IMR-90 (cell line): ENCODE measurements at places on chromosomes 16 and 17. TPM values are rescaled to one million over a fixed set of nuclear protein-coding genes. Genes with fewer than 3 reads are reported as not detected.

CTRB2 gene
- total RNA-seq: not detected in 2 replicates

DNA sequence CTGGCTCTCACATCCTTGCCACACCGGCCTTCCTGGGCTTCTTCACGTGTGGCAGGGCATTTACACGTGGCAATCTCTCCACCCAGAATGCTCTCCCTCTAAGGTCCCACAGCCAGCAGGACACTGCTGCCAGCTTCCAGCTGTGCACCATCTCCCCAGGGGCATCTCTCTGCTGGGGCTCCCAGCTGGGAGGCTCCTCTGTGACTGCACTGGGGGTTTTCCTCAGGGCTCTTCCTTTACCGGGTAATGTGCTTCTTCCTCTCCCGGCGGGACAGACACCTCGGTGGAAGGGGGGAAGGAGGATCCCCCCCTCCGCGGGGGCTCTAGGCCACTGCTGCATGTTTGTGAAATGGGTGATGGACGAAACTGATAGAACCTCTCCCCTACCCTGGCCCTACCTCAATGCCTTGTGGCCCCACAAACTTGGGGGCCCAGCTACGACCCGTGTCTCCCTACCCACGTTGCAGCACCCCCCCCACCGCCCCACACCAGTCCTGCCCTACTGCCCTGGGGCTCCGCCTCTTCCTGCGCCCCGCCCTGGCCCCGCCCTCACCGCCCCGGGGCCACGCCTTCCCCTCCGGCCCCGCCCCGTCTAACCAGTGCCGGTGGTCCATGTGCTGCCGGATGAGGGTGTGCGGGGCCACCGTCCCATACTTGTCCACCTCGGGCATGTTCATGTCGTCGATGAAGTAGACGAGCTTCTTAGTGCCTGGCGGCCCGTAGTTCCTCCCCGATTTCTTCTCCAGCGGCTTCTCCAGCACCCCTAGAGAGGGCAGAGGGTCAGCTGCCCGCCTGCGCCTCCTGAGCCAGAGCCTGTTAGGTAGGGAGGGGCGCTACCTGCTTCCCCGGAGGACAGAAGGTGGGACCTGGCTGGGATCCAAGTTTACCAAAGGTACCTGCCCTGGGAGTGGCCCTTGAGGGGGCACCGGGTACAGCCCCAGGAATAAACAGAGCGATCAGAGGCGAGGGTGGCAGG lies 92.6 kb downstream of the DNAH17 start:
- no peak overlapping the region for H3K4me3 ChIP-seq
- H3K27ac ChIP-seq: no peak overlapping the region
- H3K36me3 ChIP-seq: no peaks in the 10 kb centered on the region
- H3K27me3 ChIP-seq: peaks cover 21% of the 10 kb centered on the region

GRCh38 chr17:69170377-69170776 lies 28.7 kb upstream of the ABCA6 start:
- no peaks in the 10 kb centered on the region for H3K27me3 ChIP-seq
- no peak overlapping the region for H3K4me3 ChIP-seq
- H3K4me1 ChIP-seq: no peaks in the 10 kb centered on the region
- H3K27ac ChIP-seq: no peak overlapping the region
- DNase-seq: no peak
- no peaks in the 10 kb centered on the region for H3K36me3 ChIP-seq

DNA sequence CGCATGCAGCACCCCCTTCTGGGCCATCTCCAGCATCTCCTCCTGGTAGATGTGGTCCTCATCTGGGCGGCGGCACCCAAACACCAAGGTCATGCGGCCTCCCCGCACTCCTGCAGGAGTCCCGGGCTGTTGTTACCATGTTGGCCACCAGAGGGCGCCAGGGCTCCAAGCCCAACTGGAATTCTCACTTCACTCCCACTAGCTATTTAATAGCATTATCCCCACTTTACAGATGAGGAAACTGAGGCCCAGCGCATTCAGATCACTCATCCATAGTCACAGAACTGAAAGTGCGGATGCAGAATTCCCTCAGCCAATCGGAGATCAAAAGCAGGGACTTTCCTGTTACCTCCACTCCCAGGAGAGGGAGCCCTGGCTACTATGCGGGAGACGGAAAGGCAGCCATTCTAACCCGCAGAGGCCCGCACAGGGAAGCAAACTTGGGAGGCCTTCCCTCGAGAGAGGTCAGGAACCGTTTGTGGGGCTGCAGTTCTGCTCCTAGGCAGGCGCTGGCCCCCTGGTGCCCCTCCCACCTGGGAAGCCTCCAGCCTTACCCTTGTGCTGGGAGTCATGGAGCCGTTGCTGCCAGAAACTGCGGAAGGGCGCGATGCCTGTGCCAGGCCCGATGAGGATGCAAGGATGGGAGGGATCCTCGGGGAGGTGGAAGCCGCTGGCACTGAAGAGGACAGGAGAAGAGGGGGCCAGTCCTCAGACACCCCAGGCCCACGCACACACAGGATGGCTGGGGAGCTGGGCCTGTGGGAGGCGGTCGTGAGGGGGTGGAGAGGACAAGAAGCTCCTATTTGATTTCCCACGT lies 40.1 kb downstream of the NOS2 start:
- peak; percentile 14 for DNase-seq
- H3K36me3 ChIP-seq: no peaks in the 10 kb centered on the region
- no peak overlapping the region for H3K27ac ChIP-seq
- H3K4me3 ChIP-seq: no peak overlapping the region
- H3K4me1 ChIP-seq: no peaks in the 10 kb centered on the region
- H3K27me3 ChIP-seq: no peaks in the 10 kb centered on the region; the same call in 1 of the 2 replicates

NUBP2 gene
- total RNA-seq: 51.1 and 131 TPM in 2 replicates

DNA sequence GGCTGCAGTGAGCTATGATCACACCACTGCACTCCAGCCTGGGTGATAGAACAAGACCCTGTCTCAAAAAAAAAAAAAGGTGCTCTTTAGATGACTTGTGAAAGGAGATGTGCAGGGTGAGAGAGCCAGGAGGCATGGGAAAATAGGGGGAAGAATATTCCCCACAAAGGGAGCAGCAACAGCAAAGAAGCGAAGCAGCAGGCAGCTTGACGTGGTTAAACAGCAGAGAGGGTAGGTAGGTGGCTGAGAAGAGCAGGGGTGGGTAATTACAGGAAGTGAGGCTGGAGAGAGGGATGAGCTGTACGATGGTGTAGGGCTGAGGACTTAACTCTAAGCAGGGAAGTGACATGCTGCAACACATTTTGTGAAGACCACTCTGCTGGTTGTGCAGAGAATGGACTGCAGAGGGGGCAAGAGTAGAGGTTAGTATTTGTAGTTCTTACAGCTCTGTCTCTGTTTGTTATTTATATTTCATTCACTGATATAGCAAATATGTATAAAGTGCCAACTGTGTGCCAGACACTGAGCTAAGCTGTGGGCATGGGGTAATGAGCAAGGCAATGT lies 1.6 kb downstream of the HEATR3 start:
- peaks cover 7% of the 10 kb centered on the region for H3K36me3 ChIP-seq
- DNase-seq: peak; percentile 74
- H3K4me3 ChIP-seq: no peak overlapping the region
- peaks cover 11% of the 10 kb centered on the region for H3K4me1 ChIP-seq

DNA sequence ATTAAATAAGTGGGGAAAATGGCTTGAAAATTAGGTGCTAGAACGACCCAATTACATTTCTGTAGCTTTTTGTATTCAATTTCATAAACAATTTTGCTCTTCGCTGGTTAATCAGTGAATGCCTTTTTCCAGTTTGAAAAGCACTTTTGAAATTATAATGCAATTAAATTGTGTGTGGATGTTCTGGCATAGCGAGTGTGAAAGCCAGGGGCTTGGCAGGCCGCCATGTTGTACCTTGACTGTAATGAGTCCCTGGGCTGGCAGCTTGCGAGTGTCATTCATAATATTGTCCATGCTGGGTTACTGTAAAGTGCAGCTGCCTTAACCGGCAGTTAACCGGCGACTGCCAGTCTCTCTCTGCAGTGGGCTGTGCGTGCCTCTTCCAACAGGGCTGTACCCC lies 177.8 kb downstream of the CCDC182 start:
- no peak overlapping the region for H3K27ac ChIP-seq
- H3K4me3 ChIP-seq: no peak overlapping the region
- H3K27me3 ChIP-seq: no peaks in the 10 kb centered on the region
- H3K4me1 ChIP-seq: 0 out of 2 replicates have a peak, but pooled peaks cover 2% of the 10 kb centered on the region
- H3K36me3 ChIP-seq: no peaks in the 10 kb centered on the region

GRCh38 chr17:11245791-11246190 lies 4.8 kb downstream of the SHISA6 start:
- H3K4me1 ChIP-seq: no peaks in the 10 kb centered on the region
- no peaks in the 10 kb centered on the region for H3K36me3 ChIP-seq
- H3K27ac ChIP-seq: no peak overlapping the region

DNA sequence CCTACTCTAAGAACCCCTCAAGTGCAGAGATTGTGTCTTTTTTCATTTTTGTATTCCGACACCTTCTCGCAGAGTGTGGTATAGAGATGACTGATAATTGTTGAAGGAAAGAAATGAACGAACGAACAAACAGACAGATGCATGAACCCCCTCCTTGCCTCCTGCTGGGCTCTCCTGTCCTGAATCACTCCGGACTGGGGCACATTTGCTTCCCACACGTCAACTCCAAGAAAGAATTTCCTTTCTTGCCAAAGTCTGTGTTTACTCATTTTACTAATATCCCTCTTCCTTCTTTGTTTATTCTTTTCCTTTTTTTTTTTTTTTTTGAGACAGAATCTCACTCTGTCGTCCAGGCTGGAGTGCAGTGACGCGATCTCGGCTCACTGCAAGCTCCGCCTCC lies 37.5 kb upstream of the BHLHA9 start:
- H3K36me3 ChIP-seq: no peaks in the 10 kb centered on the region
- DNase-seq: peak; percentile 82
- H3K4me1 ChIP-seq: peaks cover 4% of the 10 kb centered on the region
- H3K4me3 ChIP-seq: no peak overlapping the region
- H3K27ac ChIP-seq: no peak overlapping the region

GRCh38 chr17:15947271-15947670 lies 2.3 kb downstream of the ADORA2B start:
- H3K4me3 ChIP-seq: no peak overlapping the region
- 0 out of 2 replicates have a peak, but pooled peaks cover 2% of the 10 kb centered on the region for H3K36me3 ChIP-seq
- peak overlapping the region; percentile 5; the same call in 1 of the 2 replicates for H3K27ac ChIP-seq
- no peaks in the 10 kb centered on the region for H3K27me3 ChIP-seq
- H3K4me1 ChIP-seq: peaks cover 20% of the 10 kb centered on the region

DNA sequence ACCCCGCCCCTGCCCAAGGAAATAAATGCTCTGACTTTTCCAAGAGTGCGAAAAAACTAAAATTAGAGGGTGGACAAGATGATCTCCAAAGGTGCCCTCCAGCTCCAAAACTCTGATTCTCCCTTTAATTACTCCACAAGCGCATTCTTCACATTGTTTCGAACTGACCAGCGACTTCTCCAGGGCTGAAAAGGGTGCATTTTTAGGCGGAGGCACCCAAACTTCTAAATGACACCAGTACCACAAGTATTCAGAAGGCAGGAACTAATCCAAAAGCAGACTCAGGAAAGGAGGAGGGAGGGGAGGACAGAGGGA lies 750 bp downstream of the ZFHX3 start:
- no peaks in the 10 kb centered on the region for H3K27me3 ChIP-seq
- peaks cover 53% of the 10 kb centered on the region for H3K4me1 ChIP-seq
- H3K36me3 ChIP-seq: no peaks in the 10 kb centered on the region
- H3K27ac ChIP-seq: peak overlapping the region; percentile 75
- peak overlapping the region; percentile 53 for H3K4me3 ChIP-seq
- peak; percentile 57 for DNase-seq

TMEM88 gene
- total RNA-seq: not detected in 2 replicates

DNA sequence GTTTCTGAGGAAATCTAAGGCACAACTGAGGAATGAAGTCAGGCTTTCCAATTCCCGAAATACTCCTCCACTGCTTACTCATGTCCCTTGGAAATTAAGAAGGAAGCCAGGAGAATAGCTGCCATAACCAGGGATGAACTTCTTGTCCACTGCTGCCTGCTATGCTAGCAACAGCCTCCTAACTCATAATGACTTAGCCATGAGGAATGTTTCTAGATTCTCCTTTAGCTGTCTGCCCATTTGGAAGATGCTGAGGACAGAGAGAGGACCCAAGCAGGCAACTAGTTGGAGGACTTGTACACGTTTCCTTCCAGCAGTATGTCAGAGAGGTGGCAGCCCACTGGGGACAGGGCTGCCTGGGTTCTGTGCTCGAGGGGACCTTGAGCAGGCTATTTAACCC lies 939 bp upstream of the CCL2 start:
- DNase-seq: peak; percentile 83
- H3K36me3 ChIP-seq: peaks cover 3% of the 10 kb centered on the region; the same call in 1 of the 2 replicates
- H3K27me3 ChIP-seq: no peaks in the 10 kb centered on the region
- no peak overlapping the region for H3K4me3 ChIP-seq
- H3K27ac ChIP-seq: peak overlapping the region; percentile 89

DNA sequence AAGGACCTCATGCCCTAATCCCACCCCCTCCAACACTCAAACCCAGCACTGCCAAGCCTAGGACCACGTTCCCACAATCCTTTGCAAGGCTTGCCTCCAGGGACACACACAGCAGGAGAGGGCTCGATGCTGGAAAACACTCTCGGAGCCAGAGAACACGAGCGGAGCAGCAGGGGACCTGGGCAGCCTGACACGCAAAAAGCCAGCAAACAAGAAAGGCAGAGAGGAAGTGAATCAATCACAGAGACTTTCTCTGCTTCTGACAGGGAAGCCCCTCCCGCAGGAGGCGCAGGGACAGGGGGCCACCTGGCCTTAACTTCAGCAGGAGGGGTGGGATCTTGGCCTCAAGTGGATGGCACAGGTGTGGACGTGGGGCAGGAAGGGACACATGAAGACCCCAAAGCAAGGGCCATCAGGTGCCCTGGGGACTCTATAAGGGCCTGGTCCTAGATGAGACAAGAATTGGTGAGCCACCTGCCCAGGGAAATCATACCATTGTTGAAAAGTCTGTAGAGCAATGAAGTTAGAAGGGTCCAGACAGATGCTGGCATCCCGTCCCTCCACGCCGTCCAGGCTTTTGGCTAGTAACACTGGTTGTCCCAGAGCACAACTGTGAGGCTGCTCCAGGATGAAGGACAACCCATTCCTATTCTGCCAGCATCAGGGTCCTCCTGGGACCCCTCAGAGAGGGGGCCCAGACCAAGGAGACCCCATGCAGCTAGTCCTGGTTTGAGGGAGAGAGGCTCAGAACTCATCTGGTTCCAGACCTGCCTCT lies 2.2 kb downstream of the SDK2 start:
- no peak overlapping the region for H3K4me3 ChIP-seq
- H3K27me3 ChIP-seq: peaks cover 36% of the 10 kb centered on the region
- no peak overlapping the region for H3K27ac ChIP-seq
- H3K36me3 ChIP-seq: no peaks in the 10 kb centered on the region

GRCh38 chr16:76441876-76442275 lies 164.7 kb downstream of the CNTNAP4 start:
- no peak overlapping the region for H3K27ac ChIP-seq
- DNase-seq: no peak
- no peaks in the 10 kb centered on the region for H3K36me3 ChIP-seq
- no peaks in the 10 kb centered on the region for H3K27me3 ChIP-seq
- H3K4me1 ChIP-seq: no peaks in the 10 kb centered on the region
